ENCODE measurements at places on chromosomes 1 and 21. TPM values are rescaled to one million over a fixed set of nuclear protein-coding genes. Genes with fewer than 3 reads are reported as not detected.

The HMGCS2 gene
- total RNA-seq, result not detected

The PAPPA2 gene
- not detected for total RNA-seq

GRCh38 chr1:29309075-29309474, 72.8 kb downstream of the PTPRU start:
- H3K36me3 ChIP-seq, result no peaks in the 10 kb centered on the region
- no peak overlapping the region for H3K4me3 ChIP-seq

DNA sequence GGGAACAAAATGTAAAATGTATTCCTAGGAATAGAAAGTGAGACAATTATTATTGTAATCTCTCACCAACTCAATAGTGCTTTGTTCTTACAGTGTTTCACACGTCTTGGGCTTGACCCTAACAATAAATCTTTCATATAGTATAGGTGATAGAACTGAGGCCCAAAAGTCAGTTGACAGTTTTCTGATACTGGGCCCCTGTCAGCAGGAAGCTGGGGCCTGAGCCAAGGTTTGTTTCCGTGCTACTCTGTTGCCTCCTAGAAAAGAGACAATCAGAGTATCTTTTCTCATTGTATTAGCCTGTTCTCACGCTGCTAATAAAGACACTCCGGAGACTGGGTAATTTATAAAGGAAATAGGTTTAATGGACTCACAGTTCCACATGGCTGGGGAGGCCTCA, 5.0 kb downstream of the RRP1B start:
- H3K4me3 ChIP-seq, result no peak overlapping the region
- DNase-seq, result peak; percentile 83
- peaks cover 23% of the 10 kb centered on the region for H3K4me1 ChIP-seq

DNA sequence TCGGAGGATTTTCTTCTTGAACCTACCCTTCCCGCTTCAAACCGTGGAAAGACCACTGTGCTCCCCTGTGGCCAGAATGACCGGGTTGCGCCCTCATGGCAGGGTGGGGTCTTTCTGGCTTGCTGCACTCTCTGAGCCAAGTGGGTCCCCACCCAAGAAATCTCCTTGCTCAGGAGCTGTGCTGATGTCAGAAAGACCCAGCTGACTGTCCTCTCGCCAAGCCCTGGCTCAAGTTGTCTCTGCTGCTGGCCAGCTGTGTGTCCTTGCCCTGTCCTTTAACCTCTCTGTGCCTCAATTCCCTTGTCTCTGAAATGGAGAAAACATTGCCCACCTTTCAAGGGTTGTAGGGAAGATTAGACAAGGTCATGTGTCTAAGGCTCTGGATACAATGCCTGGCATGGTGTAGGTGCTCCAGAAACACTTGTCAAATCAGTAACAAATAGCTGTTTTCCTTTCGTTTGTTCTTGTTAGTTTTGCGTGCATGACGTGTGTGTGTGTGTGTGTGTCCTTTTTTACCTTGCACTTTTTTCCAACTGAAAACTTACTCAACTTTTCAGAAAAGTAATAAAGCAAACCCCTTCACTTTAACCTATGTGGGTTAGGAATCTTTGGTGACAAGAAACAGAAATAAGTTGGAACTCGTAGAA, 41.1 kb upstream of the RPL11 start:
- H3K4me3 ChIP-seq, result no peak overlapping the region
- H3K27me3 ChIP-seq, result peaks cover 16% of the 10 kb centered on the region
- no peak overlapping the region for H3K27ac ChIP-seq
- no peaks in the 10 kb centered on the region for H3K4me1 ChIP-seq
- no peaks in the 10 kb centered on the region for H3K36me3 ChIP-seq

DNA sequence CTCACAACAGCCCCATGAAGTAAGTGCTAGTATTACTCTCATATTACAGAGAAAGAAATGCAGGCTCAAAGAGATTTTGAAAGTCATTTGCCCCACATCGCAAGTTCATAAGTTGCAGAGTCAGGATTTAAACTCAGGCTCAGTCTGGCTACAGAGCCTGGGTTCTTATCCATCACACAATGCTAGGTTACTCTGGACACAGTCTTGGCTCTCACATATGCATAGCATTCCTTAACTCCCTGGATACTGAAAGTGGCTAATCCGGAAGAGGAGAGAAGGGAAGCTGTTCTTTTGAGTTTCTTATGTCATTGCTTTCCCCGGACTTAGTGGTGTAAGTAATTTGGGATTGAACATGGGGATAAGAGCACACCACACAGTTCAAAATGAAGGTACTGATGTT, 357.4 kb upstream of the PLXNA2 start:
- H3K36me3 ChIP-seq, result no peaks in the 10 kb centered on the region
- H3K4me1 ChIP-seq, result no peaks in the 10 kb centered on the region
- H3K27ac ChIP-seq, result no peak overlapping the region
- no peak for DNase-seq
- H3K4me3 ChIP-seq, result no peak overlapping the region
- H3K27me3 ChIP-seq, result no peaks in the 10 kb centered on the region

GRCh38 chr1:214074477-214074876, 86.7 kb downstream of the PROX1 start:
- no peaks in the 10 kb centered on the region for H3K27me3 ChIP-seq
- H3K4me3 ChIP-seq, result no peak overlapping the region
- peaks cover 5% of the 10 kb centered on the region for H3K4me1 ChIP-seq
- no peak overlapping the region for H3K27ac ChIP-seq
- peak; percentile 5 for DNase-seq
- H3K36me3 ChIP-seq, result no peaks in the 10 kb centered on the region

Measured in endothelial cell of umbilical vein (primary cell).